ENCODE measurements at places on chromosomes 11 and 22.
A peak's percentile ranks its signal among the peaks of the same experiment; 100 is the strongest.

DNA sequence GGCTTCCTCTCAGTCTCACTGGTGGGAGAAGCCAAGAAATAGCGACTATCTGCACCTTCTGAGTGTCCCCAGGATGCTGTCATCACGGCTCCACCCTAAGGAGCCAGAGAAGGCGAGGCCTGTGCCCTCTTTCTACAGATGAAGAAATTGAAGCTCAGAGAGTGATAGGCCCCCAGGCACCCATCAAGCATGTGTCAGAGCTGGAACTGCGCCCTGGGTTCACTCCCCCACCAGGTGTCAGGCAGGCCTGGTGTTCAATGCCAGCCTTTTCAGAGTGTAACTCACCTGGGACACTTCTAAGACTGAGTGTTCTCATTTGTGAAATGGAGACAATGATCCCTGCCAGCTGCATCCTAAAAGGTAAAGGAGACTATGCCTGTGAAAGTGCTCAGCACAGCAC is 127.3 kb upstream of the SEZ6L start:
- no peak for DNase-seq

DNA sequence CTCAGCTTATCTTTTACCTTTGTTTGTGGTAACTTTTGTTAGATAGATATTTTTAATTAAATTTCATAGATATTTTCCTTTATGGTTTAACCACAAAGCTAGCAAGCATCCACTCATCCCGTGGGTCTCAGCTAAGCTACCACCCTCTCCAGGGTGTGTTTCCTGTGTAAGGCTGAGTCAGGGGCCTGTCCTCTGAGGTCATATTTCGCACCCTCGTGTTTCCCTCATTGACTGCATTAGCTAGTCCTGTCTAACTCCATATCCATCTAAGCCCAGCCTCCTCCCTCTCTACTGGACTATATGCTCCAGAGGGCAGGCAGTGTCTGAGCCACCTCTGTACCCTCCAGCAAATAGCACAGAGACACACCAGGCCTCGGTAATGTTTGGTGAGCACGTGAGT is 16.7 kb downstream of the XRRA1 start:
- no peak for DNase-seq

DNA sequence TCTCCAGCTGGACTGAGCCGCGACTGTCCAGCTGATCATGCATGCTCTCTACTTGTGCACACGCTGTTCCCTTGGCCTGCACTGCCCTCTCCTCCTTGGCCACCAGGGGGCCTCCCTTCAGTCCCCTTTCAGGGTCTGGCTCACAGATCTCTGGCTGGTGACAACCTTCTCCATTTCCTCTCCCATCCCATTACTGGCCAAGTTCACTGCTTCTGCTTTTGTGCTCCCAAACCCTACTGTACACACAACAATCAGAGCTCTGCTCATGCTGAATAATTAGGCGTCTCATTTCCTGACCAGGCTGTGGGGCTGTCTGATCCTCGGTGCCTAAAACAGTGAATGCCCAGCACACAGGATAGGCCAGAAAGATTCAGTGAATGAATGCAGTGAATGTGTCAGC is 224.0 kb upstream of the NARS2 start:
- peak; percentile 92 for DNase-seq

- DNase-seq: no peak
Observed at GRCh38 chr11:113392236-113392921, 4.8 kb downstream of the ANKK1 start.

- DNase-seq: no peak
Observed at GRCh38 chr22:48807155-48807554, 1020.5 kb downstream of the BRD1 start.

- DNase-seq: no peak
Observed at GRCh38 chr11:95521133-95521542, 268.4 kb downstream of the FAM76B start.

- no peak for DNase-seq
Observed at GRCh38 chr11:15268598-15268997, 153.9 kb downstream of the INSC start.

- peak; percentile 59 for DNase-seq
Observed at GRCh38 chr11:27696961-27697360, 3.3 kb downstream of the BDNF start.

- no peak for DNase-seq
Observed at GRCh38 chr11:66338276-66339161, 2.3 kb upstream of the RIN1 start.

DNA sequence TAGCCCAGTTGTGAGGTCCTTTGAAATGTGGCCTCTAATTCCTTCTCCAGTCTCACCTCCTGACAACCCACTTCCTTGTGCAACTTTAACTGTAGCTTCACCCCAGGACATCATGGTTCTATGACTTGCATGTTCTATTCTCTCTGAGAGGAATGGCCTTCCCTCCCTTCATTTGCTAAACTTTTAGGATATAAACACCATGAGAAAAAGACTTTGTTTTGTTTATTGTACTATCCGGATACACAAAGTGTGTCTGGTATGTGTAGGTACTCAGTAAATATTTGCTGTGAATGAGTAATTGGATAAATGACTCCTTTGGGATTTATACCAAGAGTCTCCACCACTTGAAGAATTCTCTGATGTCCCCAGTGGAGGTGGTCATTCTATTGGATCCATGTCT is 547.6 kb downstream of the INSC start:
- DNase-seq: peak; percentile 28

- no peak for DNase-seq
Observed at GRCh38 chr11:86978756-86979608, 23.8 kb upstream of the FZD4 start.

DNA sequence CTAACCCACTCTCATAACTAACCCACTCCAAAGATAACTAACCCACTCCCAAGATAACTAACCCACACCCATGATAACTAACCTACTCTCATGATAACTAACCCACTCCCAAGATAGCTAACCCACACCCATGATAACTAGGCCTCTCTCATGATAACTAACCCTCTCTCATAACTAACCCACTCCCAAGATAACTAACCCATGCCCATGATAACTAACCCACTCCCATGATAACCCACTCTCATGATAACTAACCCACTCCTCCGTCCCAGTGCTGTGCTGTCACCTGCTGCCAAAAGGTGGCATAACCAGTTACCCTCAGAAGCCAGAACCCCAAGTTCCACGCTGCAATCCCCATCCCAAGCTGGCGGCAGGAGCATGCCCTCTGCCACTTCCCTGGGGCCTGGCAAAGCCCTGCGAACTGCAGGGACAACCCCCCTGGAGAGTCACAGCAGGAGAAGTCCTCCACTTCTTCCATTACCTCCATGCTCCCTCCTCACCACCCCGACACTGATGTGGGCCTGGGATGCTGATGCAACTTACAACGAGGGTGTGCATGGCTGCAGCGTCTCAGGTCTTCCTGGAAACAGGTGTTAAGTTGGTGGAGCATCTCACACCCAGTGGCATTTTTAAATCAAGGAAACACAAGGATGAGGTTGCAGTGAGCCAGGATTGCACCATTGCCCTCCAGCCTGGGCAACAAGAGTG is 30.8 kb upstream of the CELSR1 start:
- DNase-seq: no peak

DNA sequence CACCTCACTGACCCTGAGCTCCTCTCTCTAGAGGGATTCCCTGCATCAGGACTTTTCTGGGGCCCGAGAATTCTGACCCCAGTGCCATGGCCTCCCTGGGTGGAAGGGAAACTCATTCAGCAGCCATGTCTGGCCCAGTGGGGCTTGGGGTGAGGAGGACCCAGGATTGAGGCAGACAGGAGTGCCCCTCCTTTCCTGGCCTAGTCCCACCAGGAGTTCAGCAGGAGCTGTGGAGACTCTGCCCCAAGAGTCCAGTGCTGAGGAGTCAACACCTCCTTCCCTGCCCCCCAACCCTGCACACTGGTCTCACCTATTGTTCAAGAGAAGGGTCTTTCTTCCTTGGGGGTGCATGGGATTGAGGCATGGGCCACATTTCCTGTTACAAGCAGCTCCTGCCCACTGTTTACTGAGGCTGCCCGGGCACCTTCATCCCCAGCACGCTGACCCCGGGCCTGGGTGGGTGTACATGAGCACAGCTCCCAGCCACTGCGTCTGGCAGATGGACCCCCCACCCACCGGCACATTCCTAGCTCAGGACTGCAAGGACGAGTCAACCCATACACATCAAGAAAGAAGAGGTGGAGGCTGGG is 33.9 kb downstream of the ALX4 start:
- DNase-seq: no peak

DNA sequence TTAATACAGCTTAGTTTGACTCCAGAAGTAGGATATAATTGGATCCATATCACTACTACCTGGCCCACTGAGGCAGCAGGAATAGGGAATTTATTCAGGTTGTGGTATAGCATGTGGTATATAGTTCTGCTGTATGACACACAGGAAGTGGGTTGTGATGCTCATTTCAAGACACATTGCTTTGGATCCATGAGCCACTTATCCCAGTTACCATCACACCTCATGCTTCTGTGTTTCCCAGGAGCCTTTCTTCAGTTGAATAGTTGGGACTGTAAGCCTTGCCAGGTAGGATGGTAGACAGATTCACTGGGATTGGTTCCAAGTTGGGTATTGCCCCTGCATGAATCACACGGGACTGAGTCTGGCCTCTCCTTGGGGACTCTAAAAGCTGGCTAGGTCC is 9.9 kb upstream of the SLC37A2 start:
- no peak for DNase-seq

DNA sequence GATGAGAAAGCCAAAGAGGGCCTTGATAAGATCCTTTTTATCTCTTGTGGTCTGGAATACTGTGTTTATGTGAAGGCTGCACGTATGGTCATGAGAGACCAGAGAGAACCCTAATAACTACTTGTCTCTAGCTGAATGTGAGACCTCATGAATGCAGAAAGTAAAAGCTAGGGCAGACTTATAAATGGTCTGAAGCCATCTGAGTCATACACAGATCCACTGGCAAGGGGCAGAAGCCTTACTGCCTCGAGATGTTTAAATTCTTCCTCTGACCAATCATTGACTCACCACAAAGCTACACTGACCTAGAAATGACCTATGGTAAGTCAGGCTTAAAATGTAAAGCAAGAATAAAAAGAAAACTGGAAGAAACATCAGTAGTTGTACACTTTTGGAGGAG is 22.7 kb upstream of the OR4B1 start:
- DNase-seq: no peak

DNA sequence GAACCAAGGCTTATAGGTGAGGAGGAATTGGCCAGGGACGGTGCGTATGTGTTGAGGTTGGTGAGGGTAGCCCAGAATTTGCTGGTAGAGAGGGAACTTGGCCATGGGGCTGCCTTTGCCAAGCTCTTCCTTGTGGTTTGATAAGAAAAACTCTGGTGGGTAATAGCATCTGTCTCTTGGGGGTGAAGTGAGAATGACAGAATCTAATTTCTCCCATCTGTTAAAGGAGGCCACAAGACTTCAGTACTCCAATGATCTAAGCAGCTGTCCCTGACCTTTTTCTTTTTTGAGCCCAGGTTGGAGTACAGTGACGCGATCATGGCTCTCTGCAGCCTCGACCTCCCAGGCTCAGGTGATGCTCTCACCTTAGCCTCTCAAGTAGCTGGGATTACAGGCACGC is 36.0 kb upstream of the PICK1 start:
- no peak for DNase-seq

DNA sequence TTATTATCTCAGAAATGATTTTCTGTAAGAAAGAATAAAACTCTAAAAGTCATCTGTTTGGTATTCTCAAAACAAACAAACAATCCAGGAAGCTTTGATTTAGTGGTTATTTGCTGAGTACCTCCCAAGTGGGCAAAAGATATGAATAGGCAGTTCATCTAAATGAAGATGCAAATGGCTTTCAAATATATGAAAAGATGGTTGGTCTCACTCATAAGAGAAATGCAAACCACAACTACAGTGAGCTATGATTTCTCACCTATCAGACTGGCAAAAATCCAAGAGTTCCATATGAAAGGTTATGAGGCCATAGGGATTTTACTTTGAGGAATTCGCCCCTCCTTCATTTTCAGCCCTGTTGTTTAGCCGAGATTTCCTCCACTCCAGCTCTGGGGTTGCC is 11.3 kb upstream of the P2RY2 start:
- DNase-seq: no peak

DNA sequence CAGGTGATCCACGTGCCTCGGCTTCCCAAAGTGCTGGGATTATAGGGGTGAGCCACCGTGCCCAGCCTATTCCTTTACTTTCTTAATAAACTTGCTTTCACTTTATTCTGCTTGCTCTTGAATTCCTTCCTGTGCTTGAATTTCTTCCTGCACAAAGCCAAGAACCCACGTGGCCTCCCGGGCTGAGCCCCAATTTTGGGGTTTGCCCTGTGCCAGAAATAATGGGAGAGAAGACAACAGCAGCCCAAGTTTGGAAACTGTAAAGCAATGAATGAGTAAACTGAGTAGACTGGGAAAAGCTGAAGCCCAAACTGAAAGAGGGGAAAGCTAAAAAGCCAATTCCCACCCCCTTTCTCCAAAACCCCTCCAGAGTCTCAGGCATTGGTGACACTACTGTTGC is 136.4 kb downstream of the NECTIN1 start:
- no peak for DNase-seq
